ENCODE measurements at places on chromosomes 16 and 17.

GRCh38 chr16:13568803-13569202 is 351.2 kb upstream of the ERCC4 start:
- DNase-seq: no peak

GRCh38 chr17:68785565-68786486 is 169.4 kb downstream of the ABCA8 start:
- DNase-seq: no peak

GRCh38 chr16:4415538-4416199 is 727 bp downstream of the CORO7 start:
- peak; percentile 60 for DNase-seq

- no peak for DNase-seq
Observed at GRCh38 chr17:47705536-47706530, 11.9 kb downstream of the TBKBP1 start.

DNA sequence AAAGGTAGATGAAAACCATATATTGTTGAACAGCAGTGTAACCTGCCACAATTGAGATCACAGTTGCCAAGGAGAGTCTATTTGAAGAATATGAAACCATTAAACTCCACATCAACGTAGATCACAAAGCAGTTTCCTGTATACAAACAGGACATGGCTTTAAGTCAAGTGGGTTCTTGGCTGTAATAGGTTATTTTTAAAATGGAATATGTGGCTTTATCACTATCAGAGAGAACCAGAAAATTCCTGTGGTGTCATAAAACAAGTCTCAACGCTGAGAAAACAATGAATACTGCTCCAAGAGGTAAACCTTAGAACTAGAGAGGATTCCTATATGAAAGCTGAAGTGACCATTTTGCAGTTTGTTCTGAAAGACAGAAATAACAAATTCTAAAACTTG is 999.7 kb downstream of the CDH11 start:
- DNase-seq: no peak

GRCh38 chr16:10883004-10883403 is 6.0 kb downstream of the CIITA start:
- no peak for DNase-seq
